ENCODE measurements at places on chromosomes 12 and 14.

GRCh38 chr12:89091293-89091841, 260.9 kb downstream of the DUSP6 start:
- no peak for DNase-seq

- DNase-seq, result peak; percentile 47
Observed at GRCh38 chr12:8644345-8645248, 18.0 kb downstream of the MFAP5 start.

- no peak for DNase-seq
Observed at GRCh38 chr14:23018107-23018506, 8.2 kb upstream of the C14orf93 start.

DNA sequence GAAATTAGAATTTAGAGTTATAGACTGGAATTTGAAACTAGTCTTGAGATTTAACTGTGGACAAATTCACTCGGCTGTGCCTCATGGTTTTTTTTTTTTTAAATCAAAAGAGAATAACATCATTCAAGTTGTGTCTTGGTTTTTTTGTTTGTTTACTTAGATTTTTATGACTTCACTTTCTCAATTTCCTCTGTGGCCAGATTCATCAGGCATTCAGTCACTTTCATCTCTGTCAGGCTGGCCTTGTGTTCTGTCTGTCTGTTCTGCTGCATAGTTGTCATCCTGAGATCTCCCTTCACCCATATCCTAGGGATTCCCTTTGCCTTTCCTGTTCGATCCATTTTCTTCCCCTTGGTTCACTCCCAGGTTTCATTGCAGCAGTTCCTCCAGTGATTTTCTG, 10.0 kb downstream of the MARK3 start:
- no peak for DNase-seq

DNA sequence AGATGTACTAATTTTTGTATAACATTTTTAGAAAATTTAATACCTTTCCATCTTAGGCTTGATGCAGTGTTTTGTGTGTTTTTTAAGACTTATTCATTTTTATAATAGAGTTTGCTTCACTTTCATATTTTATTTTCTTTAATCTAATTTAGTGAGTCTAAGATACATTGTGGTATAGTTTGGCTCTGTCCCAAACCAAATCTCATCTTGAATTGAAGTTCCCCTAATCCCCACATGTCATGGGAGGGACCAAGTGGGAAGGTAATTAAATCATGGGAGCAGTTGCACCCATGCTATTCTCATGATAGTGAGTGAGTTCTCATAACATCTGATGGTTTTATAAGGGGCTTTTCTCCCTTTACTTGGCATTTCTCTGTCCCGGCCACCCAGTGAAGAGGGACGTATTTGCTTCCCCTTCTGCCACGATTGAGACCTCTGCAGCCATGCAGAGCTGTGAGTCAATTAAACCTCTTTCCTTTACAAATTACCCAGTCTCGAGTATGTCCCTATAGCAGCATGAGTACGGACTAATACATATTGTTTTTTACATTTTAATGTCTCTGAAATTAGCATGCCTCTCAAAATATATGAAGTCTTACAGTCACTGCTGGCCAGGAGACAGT, 34.9 kb downstream of the GABARAPL1 start:
- no peak for DNase-seq

DNA sequence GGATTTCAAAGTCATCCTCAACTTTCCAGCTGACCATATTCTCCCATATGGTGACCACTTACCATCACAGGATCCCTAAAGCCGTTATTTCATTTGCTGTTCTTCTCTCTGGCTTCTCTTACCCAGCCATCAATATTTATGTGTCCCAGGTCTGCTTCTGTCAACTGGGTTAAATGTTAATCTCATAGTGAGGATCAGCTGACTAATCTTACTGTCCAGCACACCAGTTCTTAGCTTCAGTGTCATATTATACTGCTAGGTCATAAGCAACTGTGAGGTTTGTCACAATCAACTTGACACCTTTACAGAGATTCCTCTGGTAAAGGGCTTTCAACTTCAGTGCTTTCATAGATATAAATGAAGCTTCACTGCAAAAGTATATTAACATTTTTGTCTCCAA, 294.4 kb downstream of the DIO2 start:
- DNase-seq, result no peak
